Stimulated activated CD8-positive, alpha-beta memory T cell treated with anti-CD3 and anti-CD28 coated beads, Interleukin-15, amount 100 ng/mL, for 48 hours (primary cell): ENCODE measurements at places on chromosomes 3 and 15.

GRCh38 chr3:139746481-139746880 lies 68.7 kb upstream of the NMNAT3 start:
- DNase-seq = no peak

DNA sequence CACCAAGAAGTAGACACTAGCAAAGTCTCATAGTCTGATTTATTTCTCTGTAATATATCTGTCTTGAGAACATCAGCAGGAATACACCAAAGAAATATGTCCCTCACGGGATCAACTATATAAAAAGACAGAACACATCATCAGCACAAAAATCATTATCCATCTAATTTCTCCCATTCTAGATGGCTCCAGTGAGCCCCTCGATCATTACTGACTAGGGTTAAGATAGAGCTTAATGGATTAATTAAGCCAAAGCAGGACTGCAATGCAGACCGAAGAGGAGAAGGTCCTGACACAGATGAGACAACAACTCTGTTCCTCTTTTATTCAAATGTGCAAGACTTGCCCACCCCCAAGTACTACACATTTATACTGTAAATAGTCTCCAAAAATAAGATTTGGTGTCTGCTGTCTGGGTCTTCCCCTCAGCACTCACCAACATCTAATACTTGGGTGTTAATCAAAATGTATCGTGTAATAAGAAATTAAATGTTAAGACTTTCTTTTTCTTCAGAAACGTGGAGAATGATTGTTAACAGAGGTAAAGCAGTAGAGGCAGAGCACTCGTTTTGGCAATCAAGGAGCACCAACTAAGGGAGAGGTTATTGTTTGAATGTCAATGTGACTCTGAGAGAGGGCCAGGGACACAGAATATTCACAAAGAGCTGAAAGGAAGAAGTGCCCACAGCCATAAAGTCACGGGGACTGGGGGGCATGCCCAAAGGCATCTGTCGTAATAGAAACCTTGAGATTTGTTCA lies 133.6 kb downstream of the TIGIT start:
- no peak for DNase-seq

GRCh38 chr3:149790268-149790667 lies 2.1 kb downstream of the ANKUB1 start:
- DNase-seq = no peak

GRCh38 chr3:143483214-143483613 lies 363.6 kb downstream of the CHST2 start:
- no peak for DNase-seq

DNA sequence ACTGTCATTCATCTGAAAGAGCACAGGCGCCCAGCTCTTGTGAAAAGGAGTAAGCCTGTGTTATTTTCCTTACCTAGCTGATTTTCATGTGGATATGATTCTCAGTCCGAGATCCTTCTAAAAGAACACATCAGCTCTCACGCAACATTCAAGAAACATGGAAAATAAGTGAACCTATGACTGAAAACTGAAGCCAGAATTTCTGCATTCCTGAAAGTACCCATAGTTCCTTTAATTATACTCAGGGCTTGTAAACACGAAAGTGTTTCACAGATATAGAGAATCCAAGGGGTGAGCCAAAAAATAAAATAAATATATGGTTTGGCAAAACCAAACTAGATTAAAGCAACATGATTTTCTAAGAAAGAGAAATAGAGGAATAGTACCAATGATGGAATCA lies 100.8 kb upstream of the CHMP2B start:
- no peak for DNase-seq
